Endothelial cell of umbilical vein (primary cell): ENCODE measurements at places on chromosomes 16 and 17. TPM values are rescaled to one million over a fixed set of nuclear protein-coding genes. Genes with fewer than 3 reads are reported as not detected.

DNA sequence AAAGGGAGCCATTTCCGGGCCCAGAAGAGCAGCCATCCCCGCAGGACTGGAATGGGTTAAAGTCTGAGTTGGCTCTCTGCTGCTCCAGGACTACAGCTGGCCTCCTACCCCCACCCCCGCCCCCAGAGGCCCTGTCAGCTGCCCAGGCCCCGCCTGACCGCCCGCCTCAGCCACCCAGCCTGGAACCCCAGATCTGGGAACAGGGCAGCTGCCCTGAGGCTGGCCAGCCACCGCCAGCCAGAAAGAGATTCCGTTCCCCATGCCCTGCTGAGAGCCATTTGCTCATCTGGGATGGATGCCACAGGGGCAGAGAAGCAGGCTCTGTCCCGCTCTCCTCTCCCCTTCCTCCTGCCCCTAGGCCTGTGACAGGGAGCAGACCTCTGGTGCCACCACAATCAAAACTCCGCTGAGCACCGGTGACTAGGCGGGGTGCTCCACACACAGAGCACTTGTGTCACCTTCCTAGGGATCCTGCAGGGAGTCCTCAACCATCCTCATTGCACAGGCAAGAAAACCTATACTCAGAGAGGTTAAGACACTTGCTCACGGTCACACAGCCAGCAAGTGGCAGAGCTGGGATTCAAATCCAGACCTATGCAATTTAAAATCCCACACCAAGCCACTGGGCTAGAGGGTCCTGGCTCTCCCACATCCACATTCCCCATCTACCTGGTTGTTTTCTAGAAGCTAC lies 44.1 kb downstream of the ZNF423 start:
- DNase-seq: no peak

DNA sequence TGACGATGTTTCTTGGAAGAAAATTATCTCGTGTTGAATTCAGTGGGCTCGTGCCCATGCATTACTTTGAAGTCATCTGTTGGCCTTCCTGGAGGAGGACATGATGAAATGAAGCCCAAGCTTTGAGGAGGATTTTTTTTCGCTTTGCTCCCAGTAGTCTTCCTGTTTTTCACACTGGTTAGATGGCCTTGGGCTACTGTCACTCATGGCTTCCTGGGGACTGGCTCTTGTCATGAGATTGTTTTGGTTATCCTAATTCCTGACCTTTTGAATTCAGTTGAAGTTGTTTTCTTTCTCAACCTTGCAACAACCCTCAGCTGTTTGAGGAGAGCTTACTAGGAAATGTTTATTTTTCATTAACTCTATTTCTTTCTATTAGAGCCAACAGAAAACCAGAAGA lies 430.7 kb downstream of the HS3ST3B1 start:
- no peak for DNase-seq

- no peak for DNase-seq
Observed at GRCh38 chr16:85695196-85696128, 6.7 kb upstream of the GINS2 start.

DNA sequence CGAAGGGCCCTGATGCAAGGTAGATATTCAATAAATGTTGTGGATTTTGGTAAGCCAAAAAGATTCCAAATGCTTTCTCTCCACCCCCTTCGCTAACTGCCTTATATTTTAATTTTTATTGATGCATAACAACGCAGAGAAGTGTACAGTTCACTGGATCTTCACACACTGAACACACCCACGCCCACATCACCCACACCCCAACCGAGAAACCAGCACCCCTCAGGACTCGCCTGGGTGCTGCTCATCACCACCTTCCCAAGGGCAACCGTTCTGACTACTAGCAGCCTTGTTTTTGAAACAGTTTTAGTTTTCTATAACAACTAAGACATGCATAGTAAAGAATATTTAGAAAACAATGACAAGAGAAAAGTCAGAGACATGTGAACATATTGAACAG lies 9.1 kb upstream of the PLCG2 start:
- no peak for DNase-seq

GRCh38 chr17:71869293-71869692 lies 251.5 kb upstream of the SOX9 start:
- no peak for DNase-seq

DNA sequence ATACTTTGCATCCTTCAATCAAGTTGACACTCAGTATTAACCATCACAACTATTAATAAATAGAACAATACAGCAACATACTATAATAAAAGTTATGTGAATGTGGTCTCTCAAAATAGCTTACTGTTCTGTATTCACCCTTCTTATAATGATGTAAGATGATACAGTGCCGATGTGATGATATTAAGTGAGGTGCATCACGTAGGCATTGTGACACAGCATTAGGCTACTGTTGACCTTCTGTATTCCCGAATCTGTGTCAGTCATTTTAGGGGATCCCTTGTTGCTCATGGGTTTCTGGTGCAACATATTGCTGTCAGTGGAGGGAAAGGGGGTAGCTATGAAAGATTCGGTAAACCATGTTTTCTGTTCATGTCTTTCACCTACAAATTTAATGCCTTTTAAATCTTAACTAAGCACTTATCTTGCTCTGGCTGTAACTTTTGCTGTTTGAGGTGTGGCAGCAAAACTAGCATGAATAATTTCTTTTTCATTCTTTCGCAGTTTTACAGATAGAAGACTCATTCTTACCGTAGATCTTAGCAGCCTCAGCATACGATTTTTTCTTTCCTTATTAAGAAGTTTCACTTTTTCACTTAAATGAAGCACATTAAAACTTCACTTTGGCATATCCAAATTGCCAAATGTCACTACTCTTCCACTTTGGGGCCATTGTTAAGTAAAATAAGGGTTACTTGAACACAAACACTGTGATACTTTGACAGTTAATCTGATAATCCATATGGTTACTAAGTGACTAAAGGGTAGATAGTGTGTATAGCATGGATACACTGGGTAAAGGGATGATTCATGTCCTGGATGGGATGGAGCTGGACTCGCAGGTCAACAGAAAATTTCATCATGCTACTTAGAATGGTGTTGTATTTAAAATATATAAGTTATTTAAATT lies 29.6 kb downstream of the NFAT5 start:
- DNase-seq: peak; percentile 47

The TMC5 gene
- not detected in 2 replicates for total RNA-seq

The FBXL16 gene
- total RNA-seq: 0.22 TPM in 1 of 2 replicates, not detected in the other
